ENCODE measurements at places on chromosomes 11 and 22. TPM values are rescaled to one million over a fixed set of nuclear protein-coding genes. Genes with fewer than 3 reads are reported as not detected.

Gene HEPHL1
- 0.14 TPM for total RNA-seq

Gene FERMT3
- total RNA-seq = 2.0 TPM

Gene RAB38
- total RNA-seq = 1.4 TPM

Gene DBX1
- total RNA-seq = not detected

Gene FAM83F
- 0.09 TPM for total RNA-seq

Gene TRIM29
- total RNA-seq = 0.57 TPM

Gene CD3G
- total RNA-seq = not detected

Gene ESAM
- total RNA-seq = 0.14 TPM

Gene TCN2
- total RNA-seq = 2.0 TPM

Gene FGF4
- not detected for total RNA-seq

Gene MPPED1
- not detected for total RNA-seq

Gene CDKN1C
- 37.0 TPM for total RNA-seq

Gene MRGPRE
- not detected for total RNA-seq

Gene CARD16
- total RNA-seq = 38.7 TPM

Gene CALCB
- not detected for total RNA-seq

Gene ACP2
- 13.9 TPM for total RNA-seq

Gene OR8A1
- total RNA-seq = not detected

Gene SYCE3
- total RNA-seq = 0.37 TPM

Gene MS4A4E
- total RNA-seq = not detected

Gene SNX32
- total RNA-seq = 1.3 TPM

Gene CASP1
- total RNA-seq = 29.3 TPM

Gene OR2AG1
- total RNA-seq = not detected

Gene APOBEC3B
- 0.37 TPM for total RNA-seq

Gene GNAZ
- total RNA-seq = 3.7 TPM

Gene DGAT2
- 4.4 TPM for total RNA-seq

Gene TENM4
- total RNA-seq = 16.4 TPM

Gene GRM5
- under 0.01 TPM for total RNA-seq

Gene ASPHD2
- total RNA-seq = 2.5 TPM

Gene ANO9
- total RNA-seq = not detected

Gene C11orf16
- not detected for total RNA-seq

Gene PDGFD
- total RNA-seq = 49.4 TPM

Gene FANCF
- 6.7 TPM for total RNA-seq
